HEK293T (cell line): ENCODE measurements at places on chromosomes 12 and 14.

- no peak for DNase-seq
These were observed 7.2 kb downstream of the NDRG2 start for GRCh38 chr14:21017528-21018245.

- DNase-seq: no peak
These were observed 101.6 kb upstream of the KRAS start for GRCh38 chr12:25352083-25352918.

- DNase-seq: no peak
These were observed 45.1 kb downstream of the TRAF3 start for GRCh38 chr14:102822311-102822863.

DNA sequence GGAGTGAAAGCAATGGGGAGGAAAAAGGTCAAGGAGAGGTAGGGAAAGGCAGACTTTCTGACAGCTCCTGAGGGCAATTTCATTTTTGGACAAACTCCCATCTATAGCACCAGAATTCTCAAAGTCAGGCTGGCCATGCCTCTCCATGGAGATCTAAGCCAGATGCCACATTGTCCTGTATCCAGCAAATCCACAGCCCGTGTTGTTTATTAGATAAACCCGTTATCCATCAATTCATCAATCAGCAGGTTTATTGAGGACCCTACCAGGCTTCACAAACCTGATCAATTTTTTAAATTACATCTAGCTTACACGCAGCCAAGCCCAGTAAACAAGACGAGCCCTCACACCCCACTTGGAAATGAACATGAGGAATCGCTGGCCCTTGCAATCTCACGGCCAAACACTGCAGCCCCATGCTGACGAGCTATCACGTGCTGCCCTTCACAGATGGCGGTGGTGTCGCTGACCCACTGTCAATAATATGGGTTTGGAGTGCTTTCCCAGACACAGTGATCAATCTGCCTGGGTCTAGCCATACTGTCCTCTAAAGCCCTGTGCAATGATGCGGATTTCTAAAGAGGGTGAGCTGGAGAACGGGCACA, 332.9 kb downstream of the DPF3 start:
- DNase-seq: no peak

GRCh38 chr12:121781998-121782979, 11.2 kb downstream of the RHOF start:
- no peak for DNase-seq

DNA sequence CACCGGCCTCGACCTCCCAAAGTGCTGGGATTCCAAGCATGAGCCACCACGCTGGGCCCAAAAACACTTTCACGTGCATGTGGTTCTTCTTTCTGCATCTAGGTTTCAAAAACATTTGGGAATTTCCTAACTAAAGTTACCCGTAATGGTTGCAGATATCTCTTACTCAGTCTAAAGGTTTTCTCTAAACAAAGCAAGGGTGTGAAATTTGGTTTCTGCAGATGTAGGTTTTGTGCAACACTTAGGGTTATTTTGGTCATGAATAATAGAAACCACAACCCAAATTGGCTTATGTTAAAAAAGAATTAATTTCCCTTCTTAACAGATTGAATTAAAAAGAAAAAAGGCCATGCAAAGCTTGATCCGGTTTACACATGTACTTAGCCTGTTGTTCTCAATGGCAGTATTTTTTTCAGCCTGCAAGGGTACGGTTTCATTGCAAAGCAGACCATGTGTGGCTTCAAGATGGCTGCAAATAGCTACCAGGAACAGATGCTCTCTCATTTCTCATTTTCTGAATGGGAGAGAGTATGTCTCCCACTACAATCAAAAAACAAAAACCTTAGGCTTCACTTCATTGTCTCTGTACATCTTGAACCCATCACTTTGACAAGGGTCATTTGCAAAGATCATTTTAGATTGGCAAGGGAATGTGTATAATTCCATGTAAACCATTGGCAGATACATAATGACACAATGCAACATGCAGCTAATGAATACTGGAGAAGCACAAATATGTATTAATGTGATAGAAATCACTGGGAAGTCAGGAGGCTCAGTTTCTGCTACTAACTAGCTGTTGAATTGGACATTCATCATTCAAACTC, 491.2 kb upstream of the FLRT2 start:
- DNase-seq: no peak
